GM23338 (cell line): ENCODE measurements at places on chromosomes 12 and 14.

- no peak for DNase-seq
Observed at GRCh38 chr12:57360468-57360867, 70.4 kb downstream of the R3HDM2 start.

- DNase-seq: no peak
Observed at GRCh38 chr14:22118899-22119477, 445.4 kb upstream of the OR4E1 start.

- no peak for DNase-seq
Observed at GRCh38 chr14:69769623-69770022, 2.7 kb downstream of the SRSF5 start.

GRCh38 chr12:111011999-111012600, 91.7 kb upstream of the MYL2 start:
- DNase-seq: no peak

DNA sequence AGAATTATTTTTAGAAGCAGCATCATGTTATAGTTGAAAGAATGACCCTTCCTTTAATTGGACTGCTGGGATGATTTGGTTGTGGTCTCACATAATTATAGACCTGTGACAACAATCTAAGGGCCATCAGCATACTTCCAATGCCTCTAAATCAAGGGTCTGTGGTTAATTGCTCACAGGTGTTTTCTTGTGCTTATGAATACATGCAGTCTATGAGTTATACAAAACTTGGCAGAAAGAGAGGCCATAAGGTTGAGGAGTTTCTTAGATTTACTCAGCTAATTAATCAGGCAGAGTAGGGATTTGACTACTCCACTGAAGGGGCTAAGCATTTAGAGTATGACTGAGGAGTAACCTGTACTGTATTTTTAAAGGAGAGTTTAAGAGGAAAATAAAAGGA, 37.0 kb upstream of the FRMD6 start:
- no peak for DNase-seq

DNA sequence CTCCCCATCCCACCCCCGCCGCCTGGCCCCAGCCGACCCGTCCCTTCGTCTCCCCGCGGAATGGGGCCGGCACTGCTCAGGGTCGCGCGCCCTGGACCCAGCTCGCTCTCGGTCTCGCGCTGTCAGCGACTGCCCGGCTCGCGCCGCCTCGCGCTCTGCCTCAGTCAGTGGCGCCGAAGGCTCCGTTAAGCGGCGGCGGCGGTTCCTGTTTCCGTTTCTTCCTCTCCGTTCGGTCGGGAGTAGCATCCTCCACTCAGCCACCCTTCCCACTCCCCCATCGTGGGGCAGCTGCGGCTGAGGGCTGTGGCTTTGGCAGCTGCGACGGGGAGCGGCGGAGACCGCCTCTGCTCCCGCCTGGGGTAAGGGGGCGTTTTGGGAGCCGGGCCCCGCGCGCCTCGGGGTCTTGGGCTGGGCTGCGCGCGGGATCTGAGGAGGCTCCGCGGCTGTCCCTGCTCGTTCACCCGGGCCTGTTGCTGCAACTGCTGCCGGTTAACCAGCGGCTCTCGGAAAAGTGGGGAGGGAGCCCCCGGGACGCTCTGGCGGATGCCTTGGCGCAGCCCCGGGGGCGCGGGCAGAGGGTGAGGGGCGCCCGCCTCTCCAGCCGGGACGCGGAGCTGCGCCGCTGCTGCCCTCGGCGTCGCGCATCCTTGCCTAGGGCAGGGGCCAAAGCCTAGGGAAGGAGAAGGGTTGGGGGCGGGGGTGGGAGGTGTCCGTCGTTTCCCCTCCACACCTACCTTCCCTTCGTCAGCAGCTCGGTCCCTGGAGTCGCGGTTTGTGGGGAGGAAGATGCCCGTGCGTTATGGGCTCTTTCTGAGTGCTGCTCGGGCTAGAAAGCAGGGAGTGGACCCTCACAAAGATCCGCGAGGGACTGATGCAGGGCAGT, 567 bp downstream of the FUT8 start:
- peak; percentile 70 for DNase-seq
